ENCODE measurements at places on chromosomes 5 and 9.

- DNase-seq, result peak; percentile 52
These were observed 56.4 kb upstream of the RNF130 start for GRCh38 chr5:180127682-180128670.

GRCh38 chr5:167992868-167993267 is 298.6 kb upstream of the WWC1 start:
- DNase-seq, result no peak

GRCh38 chr5:39283231-39283818 is 64.0 kb upstream of the FYB1 start:
- peak; percentile 73 for DNase-seq

DNA sequence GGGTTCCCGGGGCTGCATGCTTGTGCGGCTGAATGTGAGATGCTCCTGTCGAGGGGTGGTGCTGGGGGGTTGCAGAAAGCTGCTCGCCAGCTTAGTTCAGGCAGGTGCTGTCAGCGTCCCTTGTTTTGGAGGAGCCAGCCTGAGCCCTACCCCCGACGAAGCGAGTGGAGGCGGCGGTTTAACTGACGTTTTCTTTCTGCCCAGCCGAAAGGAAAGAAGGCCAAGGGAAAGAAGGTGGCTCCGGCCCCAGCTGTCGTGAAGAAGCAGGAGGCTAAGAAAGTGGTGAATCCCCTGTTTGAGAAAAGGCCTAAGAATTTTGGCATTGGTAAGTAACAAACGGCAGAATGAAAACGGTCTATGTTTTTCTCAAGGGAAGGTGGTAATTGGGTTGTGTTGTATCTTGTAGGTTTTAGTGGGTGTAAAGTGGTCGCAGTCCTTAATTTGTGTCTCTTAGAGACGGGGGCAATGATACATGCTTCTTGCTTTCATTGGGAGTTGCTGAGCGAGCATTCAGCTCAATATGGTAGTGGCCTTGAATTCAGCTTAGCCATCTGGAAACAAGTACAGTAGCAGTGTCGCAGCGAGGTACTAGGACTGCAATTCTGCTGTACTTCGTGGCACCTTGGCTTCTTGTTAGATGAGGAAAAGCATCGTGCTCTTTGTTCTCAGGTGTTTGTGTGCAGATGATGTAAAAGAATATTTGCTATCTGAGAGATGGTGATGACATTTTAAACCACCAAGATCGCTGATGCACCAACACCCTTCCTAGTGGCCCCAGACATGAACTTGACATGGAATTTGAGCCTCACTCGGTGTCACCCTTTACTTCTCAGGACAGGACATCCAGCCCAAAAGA is 928 bp downstream of the RPL7A start:
- DNase-seq, result no peak
